ENCODE measurements at places on chromosomes 3 and 15. TPM values are rescaled to one million over a fixed set of nuclear protein-coding genes. Genes with fewer than 3 reads are reported as not detected.

- DNase-seq = no peak
Measured at GRCh38 chr3:114672692-114673447, 379.0 kb downstream of the TIGIT start.

The TUSC7 gene
- polyA plus RNA-seq = not detected

DNA sequence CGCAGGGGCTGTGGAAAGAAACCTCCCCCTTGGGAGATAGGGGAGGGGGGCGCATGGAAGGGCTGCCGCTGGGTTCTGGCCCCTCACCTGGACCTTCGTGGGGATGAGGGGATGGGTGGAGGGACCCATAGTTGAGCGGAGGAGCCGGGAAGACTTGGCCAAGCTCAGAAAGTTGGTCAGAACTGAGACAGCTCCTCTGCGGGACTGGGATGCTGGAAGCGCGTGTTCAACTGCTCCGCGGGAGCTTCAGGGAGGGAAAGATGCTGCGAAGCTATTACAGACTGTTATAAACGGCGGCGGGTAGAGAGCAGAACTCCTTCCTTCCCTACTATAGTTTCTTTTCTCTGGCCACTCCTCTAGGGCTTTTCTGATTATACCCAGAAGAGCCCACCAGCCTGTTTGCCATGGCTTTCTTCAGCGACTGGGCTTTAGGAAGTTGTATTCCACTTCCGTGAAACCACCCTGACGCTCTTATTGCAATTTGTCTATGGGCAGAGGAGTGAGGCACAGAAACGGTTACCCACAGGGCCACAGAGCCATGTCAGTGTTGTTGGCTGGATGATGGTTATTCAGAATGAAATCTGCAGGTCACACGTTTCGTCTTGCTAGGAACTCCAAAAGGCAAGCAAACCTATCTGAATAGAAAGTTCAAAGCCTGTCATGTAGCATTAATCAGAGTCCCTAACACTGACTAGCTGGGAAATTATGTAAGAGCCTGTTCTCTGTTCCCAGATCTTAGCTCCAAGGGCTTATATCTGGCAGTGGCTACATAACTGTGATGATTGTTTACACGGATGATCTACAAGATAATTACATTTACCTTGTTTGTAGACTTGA lies 1.1 kb downstream of the SYNPR start:
- no peak for DNase-seq

GRCh38 chr15:59307165-59307537 lies 65.5 kb downstream of the MYO1E start:
- DNase-seq = no peak

DNA sequence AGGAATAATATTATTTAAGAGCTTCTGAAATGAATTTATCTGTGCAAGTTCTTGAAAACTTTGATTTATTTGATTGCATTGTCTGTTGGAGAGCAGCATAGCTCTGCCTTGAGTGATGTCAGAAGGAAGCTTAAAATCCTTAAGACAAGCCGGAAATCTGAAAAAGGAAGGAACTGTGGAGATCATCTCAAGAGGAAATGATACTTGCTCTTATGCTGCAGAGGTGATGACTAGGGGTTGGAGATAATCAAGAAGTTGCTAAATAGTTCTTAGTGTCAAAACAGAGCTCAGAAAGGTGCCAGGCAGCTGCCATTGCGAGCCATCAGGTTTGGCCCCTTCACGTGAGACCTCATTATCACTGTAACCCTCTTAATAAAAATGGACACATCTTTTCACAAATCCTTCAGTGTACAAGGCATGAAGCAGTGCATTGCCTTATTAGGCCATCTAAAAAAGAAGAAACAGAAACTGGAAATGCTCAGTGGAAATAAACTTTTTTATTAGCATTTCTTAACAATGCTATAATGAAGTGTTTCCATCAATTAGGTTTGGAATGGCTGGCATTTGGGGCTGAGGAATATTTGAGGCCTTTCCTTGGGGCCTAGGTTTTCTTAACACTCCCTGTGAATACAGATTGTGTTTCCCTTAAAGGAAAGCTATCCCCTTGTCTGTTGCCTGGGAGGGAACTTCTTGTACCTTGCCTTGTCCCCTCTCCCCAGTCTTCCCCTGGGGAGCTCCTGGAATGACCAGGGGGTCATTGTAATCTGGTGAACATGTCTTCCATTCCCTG lies 34.5 kb upstream of the VILL start:
- DNase-seq = no peak

GRCh38 chr15:20272422-20273184 lies 269.0 kb downstream of the GOLGA6L6 start:
- no peak for DNase-seq

The RETNLB gene
- polyA plus RNA-seq = not detected

DNA sequence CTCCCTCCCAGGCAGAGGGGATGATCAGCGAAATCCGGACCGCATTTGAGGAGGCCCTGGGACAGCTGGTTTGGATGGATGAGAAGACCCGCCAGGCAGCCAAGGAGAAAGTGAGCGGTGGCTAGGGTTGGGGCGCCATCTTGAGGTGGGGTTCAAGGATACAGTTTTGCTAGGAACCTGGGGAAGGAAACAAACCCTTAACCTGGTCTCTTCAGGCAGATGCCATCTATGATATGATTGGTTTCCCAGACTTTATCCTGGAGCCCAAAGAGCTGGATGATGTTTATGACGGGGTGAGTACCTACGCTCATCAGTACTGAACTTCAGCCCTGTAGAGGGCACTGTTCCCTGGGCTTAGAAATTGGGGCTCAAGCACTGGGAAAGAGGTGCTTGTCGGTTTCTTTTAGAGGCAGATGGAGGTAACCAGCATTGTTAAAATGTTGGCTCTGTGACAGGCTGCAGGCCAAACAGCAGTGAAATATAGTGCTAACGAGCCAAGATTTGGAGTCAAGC lies 9.6 kb upstream of the PSMD2 start:
- no peak for DNase-seq
